Peyer's patch (tissue), 4 donors: ENCODE measurements at places on chromosomes 7 and 10.

GRCh38 chr7:132100981-132101380, 475.3 kb downstream of the PLXNA4 start:
- no peak for DNase-seq

GRCh38 chr7:83455612-83456011, 193.3 kb downstream of the SEMA3E start:
- DNase-seq, result no peak

DNA sequence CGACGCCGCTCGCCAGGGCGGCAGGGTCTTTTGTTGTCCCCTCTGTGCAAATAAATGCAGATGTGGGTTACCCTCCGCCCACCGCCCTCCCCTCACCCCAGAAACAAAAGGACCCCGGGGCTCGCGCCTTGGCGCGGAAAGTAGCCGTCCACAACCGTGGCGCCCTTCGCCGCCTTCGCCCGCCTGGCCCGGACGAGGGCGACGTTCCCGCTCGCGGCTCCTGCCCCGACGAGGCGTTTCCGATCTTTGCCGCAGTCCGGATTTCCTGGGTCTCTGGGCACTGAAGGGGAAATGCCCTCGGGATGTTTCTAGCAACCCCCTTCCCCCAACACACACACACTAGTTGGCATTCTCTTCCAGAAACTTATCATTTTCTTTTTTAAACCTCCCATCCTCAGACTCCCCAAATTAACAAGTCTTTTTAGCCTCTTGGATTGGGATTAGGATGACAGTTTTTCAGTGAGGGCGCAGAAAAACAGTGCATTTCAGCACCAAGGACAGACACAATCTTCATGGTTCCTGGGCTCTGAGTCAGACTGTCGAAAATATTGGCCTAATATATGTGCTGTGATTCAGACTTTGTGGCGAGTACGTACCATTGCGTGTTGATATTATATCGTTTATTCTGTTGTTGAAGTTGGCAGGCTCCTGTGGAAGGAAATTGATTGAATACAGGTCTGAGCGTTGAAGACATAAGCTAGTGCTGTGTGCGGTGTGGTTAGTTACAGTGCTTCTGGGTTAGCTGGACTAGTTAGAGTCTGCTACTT, 771 bp downstream of the PHYHIPL start:
- DNase-seq, result peak; percentile 68

DNA sequence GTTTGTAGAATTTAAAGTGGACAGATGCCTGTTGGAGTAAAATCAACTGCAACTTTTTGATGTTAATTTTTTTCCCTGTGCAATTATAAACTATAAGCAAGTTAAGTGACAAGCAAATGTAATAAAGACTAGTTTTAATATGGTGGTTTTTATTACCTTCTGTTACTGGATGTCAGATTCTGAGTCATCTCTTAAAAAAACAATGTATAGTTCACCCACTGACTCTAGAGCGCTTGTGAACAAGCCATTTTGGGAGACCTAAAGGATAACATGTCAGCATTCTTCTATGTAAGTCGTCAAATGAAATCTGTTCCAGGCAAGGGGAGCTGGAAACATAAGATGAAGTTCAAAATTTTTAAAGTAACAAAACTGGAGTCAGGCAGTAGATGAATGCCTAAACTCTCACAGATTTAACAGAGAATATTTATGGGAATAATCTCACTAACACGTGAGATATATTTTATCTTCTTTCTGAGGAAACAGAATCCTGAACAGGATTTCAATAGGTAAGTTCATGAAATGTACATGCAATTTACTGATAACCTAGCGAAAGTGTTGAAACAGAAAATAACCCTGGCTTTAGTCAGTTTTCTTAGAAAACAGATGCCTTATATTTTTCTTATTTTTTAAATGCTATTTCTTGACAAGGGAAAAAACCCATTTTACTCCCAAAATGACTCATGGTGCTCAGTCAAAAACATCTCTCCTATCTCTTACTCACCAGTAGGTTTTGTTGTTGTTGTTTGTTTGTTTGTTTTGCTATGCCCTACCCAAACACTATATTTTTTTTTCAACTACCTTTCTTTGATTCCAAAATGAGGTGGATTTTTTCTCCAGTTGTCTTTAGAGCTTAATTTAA, 91.7 kb downstream of the SLC39A12 start:
- DNase-seq, result no peak

- no peak for DNase-seq
These were observed 89.1 kb downstream of the EGFR start for GRCh38 chr7:55107946-55108345.

- DNase-seq, result no peak
These were observed 209.0 kb downstream of the CACNA2D1 start for GRCh38 chr7:82234457-82235049.

DNA sequence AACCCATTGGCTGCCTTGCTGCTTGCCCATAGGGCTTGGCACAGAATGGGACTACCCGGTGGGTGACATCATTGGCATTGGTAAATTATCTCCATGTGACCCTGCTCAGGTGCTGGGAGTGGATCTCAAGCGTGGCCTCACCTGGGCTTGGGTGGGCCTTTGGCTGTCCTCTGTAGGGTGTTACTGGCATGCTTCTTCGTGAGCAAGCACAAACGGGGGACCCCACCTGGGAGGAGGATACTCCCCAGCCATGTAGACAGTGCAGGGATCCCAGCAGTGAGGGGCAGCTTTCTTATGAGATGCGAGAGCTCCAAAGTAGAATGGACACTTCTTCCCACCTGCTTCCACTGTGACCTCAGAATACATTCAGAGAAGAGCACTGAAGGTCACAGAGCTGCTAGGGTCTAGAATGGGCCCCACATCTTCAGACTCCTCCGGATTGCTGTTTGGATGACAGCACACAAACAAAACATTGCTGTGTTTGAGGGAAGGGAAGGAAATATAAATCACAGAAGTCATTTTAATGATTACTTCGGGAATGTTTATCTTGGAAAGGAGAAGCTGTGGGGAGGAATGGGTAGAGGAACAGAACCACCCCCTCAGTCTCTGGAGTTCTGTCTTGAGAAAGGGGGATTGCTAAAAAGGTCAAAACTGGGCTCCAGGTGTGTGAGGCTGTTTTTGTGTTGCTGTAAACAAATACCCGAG, 75.9 kb downstream of the SH2D4B start:
- DNase-seq, result peak; percentile 9

GRCh38 chr7:1533547-1534329, 3.2 kb downstream of the MAFK start:
- DNase-seq, result peak; percentile 73
